ENCODE measurements at places on chromosomes 16 and 17. TPM values are rescaled to one million over a fixed set of nuclear protein-coding genes. Genes with fewer than 3 reads are reported as not detected.

DNA sequence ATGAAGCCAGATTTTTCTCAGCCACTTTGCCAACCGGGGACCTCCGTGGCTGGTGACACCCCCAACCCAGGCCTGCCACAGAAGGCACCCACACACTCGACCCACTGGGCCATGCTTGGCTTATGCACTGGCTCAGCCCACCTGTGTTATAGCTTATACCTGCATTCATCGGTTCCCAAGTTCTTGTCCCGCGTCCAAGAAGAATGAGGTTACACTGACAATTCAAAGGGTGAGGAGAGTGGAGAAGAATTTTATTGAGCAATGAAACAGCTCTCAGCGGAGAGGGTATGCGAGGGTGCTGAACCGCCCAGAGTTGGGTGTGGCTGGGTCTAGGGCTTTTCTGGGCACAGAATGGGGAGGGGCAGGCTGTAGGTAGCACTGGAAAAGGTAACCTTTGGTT lies 22.2 kb upstream of the CDH15 start:
- no peak for DNase-seq

DNA sequence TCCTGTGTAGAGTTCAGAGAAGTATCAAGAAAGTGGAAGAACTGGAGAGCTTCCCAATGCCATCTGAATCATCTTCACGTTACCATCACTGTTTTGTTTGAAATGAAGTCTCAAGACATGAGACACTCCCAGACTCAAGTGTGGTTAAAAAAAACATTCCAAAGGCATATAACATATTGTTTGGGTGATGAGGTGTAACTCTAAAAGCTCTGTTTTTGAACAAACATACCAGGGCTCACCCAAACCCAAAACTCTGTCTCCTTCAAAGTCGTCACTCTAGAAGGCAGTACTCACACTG lies 6.3 kb upstream of the ZCCHC14 start:
- no peak for DNase-seq

GRCh38 chr17:30996486-30996885 lies 25.6 kb downstream of the RNF135 start:
- no peak for DNase-seq

DNA sequence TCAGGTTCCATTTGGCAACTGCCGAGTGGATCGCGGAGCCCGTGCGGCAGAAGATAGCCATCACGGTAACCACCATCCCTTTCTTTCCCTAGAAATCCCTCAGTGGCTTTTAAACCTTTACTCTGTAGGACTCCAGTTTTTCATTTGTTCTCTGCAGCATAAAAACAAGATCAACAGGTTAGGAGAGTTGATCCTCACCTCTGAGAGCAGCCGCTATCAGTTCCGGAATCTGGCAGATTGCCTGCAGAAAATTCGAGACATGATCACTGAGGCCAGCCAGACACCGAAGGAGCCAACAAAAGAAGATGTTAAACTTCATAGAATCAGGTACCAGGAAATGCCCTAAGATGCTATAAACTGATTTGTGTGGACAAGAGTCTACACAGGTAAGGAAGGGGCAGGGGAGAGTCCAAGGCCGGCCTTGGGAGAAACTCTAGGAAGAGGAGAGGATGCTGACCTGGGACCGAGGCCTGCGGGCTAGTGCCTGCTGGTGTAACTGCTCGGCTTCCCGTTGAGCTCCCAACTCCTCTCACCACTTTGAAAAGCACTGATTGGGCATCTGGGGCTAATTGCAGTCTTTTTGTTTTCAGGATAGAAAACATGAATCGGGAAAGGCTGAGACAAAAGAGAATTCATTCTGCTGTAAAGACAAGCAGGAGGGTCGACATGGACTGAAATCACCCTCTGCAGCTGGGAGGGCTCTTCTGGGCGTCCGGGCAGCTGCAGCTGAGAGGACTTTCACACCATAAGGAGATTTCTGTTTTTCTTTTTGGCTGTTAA lies 8.1 kb downstream of the MRPL58 start:
- DNase-seq: no peak

Gene STH
- not detected for total RNA-seq

Gene KCNG4
- total RNA-seq: not detected

- DNase-seq: no peak
Measured at GRCh38 chr17:65156185-65156834, 19.1 kb downstream of the RGS9 start.

DNA sequence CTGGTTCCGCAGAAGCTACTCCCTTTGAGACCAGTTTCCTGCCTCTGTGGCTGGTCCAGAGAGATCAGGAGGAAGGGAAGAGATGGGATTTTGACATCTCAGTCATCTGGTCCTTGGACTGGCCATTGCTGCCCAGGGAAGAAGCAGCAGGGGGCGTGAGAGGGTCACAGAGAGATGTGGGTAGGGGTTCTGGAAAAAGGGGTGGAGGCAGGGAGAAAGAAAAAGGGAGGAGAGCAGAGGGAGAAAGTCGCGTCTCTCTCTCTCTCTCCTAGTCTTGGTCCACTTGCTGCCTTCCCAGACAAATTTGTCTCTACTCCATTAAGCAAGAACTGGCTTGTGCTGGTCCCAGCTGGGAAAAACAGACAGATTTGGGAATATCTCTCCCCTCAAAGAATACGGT lies 4.4 kb downstream of the SHBG start:
- peak; percentile 57 for DNase-seq

DNA sequence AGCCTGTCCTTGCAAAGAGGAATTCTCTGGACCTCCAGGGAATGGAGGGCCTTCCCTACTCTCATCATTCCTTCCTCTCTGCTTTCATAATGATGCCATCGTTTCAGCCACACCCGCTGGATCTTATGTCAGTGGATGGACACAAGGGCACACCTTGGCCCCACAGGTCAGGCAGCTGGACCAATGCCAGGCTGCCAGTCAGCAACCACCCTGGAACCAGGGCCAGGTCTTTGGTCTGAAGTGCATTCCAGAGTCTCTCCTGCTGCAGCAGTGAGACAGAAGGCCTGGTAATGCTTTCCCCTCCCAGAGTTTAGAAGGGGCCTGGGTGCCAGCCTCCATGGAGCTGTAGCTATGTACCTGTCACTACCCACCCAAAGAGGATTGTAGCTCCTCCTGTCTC lies 7.4 kb downstream of the C1QL1 start:
- DNase-seq: no peak

DNA sequence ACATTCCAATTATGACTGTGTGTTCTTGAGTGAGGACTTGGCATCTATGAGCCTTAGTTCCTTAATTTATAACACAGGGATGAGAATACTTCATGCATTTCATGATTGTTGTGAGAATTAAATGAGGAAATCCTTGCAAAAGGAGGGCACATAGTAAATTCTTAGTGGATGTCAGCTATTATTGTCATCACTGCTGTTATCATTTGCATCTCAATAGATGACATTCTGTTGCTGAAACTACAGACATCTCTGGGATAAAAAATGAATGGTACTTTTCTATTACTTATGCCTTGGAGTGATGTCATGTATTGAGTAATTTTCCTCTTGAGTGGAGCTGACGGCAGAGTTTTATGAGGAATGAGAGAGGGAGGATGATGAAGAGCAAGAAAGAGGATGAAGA lies 184.4 kb upstream of the CDH11 start:
- peak; percentile 48 for DNase-seq

DNA sequence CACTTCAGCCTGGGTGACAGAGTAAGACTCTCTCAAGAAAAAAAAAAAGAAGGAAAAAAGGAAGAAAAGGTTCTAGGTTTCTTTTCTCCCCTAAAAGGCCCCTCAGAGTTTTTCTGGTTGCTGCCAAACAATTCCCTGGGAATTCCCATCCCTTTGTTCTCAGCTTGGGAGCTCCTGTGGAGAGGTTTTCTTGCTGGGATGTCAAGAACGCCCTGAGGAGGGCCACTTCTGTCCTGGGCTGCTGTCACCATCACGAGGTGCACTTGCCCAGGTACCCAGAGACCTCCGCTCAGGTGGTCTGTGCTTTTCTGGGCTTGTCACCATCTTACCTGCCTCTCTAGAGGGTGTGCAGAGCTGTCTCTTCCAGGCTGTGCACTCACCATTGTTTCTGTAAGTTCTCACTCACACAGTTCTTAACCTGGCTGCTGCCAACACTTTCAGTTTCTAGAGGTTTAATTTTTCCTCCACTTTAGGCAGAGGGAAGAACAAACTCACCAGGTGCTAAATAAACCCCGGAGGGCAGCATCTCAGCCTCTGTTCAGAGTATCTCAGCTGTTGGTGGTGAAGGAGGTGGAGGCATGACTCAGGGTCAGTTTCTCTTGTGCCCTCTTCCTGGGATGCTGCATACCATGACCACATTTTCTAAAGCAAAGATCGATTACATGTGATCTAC lies 2.4 kb upstream of the COX6A2 start:
- DNase-seq: no peak

DNA sequence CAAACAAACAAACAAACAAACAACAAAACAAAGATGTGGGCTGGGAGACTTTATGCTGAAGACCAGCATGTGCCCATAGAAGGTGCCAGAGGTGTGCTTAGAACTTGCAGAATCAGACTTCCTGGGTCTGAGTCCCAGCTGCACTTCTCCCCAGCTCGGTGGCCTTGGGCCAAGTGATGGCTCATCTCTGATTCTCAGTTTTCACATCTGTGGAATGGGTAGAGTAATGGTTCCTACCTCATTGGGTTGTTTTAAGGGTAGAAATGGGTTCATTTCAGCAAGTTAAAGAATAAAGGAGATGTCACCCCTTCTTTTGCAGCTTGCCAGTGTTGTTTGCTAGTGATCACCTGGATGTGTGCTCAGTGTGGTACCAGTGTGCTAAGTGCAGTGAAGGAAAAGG lies 10.7 kb downstream of the NKD1 start:
- DNase-seq: no peak

Gene SOST
- total RNA-seq: not detected

- no peak for DNase-seq
Measured at GRCh38 chr16:89951509-89951908, 3.0 kb downstream of the DEF8 start.

GRCh38 chr16:24418733-24419132 lies 120.6 kb upstream of the RBBP6 start:
- DNase-seq: no peak

- no peak for DNase-seq
Measured at GRCh38 chr17:6430769-6431168, 4.2 kb downstream of the AIPL1 start.

DNA sequence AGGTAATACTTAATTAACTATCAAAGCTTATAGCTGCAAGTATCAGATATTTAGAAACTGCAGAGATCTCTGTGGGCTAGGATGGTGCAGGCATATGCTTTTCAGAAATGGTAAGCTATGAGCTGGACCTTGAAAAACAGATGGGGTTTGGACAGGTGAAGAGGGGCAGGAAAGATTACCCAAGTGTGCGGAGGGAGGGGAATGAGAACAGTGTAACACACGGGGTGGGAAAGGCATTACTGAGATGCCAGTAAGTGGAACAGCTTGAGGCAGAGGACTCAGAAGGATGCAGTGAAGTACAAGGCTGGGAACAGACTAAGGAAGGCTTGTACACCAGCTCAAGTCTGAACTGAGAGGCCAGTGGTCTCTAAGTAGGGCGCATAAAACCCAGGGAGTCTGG lies 22.1 kb upstream of the EVPL start:
- DNase-seq: no peak
